Glutamatergic neuron (in vitro differentiated cells): ENCODE measurements at places on chromosomes 2 and 18.

DNA sequence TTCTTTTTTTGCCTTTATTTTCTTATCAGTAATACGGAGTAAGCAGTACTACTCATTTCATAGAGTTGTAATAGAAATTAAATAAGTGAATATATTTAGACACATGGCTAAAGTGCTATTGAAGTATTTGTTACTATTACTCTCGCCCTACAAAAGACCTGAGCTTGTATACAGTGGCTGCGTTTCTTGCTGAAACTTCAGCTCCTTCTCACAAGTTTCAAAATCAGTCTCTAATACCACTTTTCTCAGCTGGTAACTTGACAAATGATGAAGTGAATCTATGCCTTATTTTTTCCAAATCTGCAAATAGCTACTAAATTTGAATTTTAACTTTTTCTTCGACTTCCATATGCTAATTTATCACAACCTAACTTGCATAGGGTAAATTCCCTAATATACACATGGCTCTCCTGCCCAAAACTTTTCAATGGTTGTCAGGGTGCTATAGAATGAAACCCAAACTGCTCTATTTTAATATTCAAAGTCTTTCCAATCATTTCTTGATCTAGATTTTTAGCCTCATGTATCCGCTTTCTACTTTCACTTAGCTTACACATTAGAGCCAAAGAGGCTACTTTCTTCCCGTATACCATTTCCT, 347.8 kb upstream of the GULP1 start:
- H3K27ac ChIP-seq, result no peak overlapping the region
- no peak for DNase-seq
- no peak overlapping the region for H3K4me3 ChIP-seq
- no peaks in the 10 kb centered on the region for H3K27me3 ChIP-seq

GRCh38 chr2:139369423-139370409, 589.5 kb upstream of the NXPH2 start:
- H3K27me3 ChIP-seq, result no peaks in the 10 kb centered on the region
- H3K4me1 ChIP-seq, result peaks cover 9% of the 10 kb centered on the region
- DNase-seq, result no peak
- H3K4me3 ChIP-seq, result no peak overlapping the region
- no peaks in the 10 kb centered on the region for H3K36me3 ChIP-seq

DNA sequence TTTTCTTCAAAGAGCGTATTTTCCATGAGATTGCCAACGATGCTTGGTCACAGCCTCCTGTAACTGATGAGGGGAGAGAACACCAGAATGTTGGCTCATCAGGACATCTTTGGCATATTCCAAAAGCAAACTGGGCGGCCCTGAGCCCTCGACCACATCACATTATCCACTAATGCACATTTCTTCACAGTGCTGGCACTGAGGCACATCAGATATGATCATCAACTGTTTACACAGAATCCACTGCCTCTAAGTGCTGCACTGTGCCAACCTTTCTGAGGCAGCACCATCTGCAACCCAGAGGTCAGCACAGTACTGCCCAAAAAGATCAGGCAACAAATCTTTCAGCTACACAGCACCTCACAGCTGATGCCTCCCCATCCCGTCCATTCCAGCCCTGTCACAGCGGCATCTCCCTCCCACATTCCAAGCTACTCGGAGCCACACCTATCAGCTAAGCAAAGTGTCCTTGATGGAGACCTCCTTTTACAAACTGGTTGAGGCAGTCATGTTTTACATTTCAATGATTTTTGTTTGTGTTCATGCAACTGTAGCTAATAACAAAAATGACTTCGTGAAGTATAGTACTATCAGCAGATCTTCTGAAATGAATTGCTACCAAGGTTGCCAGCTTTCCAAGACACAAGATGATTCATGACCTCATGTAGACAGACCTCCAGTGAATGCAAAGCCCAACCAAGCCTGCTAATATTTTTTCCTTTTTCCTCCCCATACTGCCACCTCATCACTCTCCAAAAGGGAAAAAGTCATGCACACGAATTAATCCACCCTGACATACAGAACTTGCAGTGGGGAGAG, 32.3 kb downstream of the MYO5B start:
- no peak for DNase-seq
- H3K4me1 ChIP-seq, result peaks cover 5% of the 10 kb centered on the region
- H3K36me3 ChIP-seq, result no peaks in the 10 kb centered on the region
- H3K27me3 ChIP-seq, result peaks cover 6% of the 10 kb centered on the region
- H3K27ac ChIP-seq, result no peak overlapping the region

DNA sequence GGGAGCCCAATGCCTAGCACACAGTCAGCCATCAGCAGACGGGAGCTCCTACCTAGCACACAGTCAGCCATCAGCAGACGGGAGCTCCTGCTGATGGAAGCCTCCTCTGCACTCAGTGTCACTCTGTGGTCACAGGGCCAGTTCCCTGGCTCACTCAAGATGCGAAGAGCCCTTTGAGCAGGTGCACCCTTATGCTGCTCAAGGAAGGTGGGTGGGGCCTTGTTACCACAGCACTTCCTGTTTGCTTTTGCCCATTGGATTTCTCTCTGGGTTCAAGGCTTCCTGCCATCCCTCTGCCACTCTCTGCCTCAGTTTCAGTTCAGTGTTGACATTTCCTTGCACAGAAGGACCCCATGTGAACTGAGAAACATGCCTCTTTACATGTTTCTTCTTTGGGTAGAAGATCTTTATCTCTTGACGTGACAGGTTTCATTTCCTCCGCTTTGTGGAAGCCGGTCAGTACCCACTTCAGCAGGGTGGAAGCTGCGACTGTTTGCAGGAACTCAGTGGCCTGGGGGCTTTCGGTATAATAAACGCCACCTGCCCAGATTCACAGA, 11.6 kb downstream of the TRIB2 start:
- H3K4me1 ChIP-seq, result peaks cover 25% of the 10 kb centered on the region
- peaks cover 2% of the 10 kb centered on the region for H3K27me3 ChIP-seq
- DNase-seq, result no peak
- H3K27ac ChIP-seq, result peak overlapping the region; percentile 38
- H3K36me3 ChIP-seq, result peaks cover 29% of the 10 kb centered on the region

GRCh38 chr2:3480352-3481010, 38.9 kb downstream of the ADI1 start:
- H3K27ac ChIP-seq, result no peak overlapping the region
- peaks cover 3% of the 10 kb centered on the region for H3K27me3 ChIP-seq
- DNase-seq, result no peak
- H3K4me3 ChIP-seq, result no peak overlapping the region

DNA sequence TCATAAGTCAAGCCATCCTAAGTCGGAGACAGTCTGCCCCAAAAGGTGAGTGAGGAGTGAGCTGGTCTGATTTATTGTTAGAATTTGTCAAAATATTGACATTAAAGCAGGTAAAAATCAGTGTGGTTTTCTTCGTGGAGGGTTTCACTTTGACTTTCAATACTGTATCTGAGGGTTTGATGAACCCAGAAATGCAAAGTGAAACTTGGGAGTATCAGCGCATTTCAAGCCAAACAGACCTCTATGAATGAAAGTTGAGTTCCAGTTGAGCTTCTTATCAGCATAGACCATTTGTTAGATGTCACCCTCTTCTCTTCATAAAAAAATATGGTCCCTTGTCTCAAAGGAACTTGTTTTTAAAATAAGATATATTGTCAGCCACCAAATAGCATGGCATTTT, 21.7 kb upstream of the CXCR4 start:
- peaks cover 36% of the 10 kb centered on the region for H3K4me1 ChIP-seq
- no peak overlapping the region for H3K27ac ChIP-seq
- H3K27me3 ChIP-seq, result peaks cover 3% of the 10 kb centered on the region

DNA sequence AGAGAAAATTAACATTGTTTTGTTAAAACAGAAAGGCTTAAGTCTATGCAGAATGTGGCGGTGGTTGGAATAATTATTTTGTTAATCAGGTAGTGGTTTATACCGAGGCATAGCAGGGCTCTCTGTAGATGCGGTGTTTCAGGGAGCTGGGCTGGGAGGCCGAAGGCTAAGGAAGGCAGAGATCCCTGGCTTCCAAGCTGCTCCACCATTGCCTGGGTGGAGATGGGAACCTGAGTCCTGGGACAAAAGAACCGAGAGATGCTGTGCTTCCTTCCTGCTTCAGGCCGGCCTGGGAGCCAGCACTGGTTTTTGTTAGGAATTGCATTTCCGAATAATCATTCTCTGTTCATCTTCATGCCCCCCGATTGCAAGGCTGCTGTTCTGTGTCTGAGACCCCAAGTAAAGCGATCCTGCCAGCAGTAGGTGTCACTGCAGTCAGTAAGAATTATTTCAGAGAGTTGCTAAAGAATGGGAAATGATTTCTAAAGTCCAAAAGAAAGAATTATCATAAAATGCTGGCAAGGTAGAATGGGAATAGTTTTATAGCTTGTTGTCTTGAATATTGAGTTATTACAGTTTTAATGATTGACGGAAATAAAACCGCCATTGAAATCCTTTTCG, 824.9 kb downstream of the GALR1 start:
- no peaks in the 10 kb centered on the region for H3K36me3 ChIP-seq
- H3K27me3 ChIP-seq, result no peaks in the 10 kb centered on the region
- peaks cover 17% of the 10 kb centered on the region for H3K4me1 ChIP-seq
- DNase-seq, result no peak

GRCh38 chr2:164910101-164910899, 45.0 kb downstream of the SLC38A11 start:
- H3K36me3 ChIP-seq, result no peaks in the 10 kb centered on the region
- no peak overlapping the region for H3K4me3 ChIP-seq
- peaks cover 1% of the 10 kb centered on the region for H3K27me3 ChIP-seq

DNA sequence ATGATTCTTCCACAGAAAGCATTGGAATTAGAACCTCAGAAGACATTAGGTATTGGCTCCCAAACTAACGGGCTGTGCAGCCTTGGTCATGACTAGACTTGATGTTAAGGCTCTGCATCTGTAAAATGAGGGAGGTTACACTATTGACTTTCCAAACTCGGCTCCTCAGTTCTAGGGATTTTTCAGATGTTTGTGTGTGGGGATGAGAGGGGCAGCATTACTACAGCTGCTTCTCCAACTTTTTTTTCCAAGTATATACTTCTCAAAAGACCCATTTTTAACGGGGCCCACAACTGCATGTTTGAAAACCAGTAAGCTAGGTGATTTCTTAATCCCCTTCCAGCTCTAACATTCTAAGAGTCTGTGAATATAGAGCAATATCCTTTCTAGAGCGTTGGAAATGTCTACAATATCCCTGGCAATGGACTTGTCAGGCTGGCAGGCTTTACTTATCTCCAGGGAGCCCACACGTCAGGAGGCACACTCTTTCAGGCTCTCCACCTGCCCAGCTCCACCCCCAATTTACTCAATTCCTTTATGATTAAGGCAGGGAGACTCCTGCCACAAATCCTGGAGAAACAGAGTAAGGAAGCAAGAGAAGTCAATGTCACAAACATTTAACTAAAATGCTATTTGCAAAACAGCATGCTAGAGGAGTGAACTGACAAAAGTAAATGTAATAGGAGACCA, 844 bp upstream of the MPV17 start:
- no peak for DNase-seq
- H3K4me1 ChIP-seq, result no peaks in the 10 kb centered on the region
- H3K27me3 ChIP-seq, result peaks cover 2% of the 10 kb centered on the region

DNA sequence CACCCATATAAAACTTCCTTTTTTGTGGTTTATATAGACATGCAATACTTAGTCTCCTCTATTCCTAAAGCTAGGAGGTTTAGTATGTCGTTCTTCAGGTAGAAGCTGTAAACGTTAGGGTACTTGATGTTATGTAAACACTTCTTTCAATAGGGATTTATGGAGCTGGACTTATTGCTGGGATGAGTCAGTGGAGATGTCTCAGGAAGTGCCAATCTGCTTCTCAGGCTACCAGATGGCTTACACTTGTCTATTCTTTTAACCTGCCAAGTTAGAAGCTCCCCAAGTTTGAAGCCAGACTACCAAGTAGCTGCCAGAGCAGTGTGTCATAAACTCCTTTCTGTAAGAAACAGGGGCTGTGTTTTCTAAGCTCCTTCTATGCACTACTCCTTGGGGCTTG, 756.5 kb upstream of the LRRTM1 start:
- DNase-seq, result no peak
- no peak overlapping the region for H3K27ac ChIP-seq
- peaks cover 12% of the 10 kb centered on the region for H3K36me3 ChIP-seq
- H3K27me3 ChIP-seq, result no peaks in the 10 kb centered on the region
- no peaks in the 10 kb centered on the region for H3K4me1 ChIP-seq

GRCh38 chr2:46569061-46569560, 89.7 kb downstream of the TMEM247 start:
- peaks cover 25% of the 10 kb centered on the region for H3K4me1 ChIP-seq
- peak overlapping the region; percentile 48 for H3K27ac ChIP-seq
- DNase-seq, result no peak
- H3K36me3 ChIP-seq, result no peaks in the 10 kb centered on the region

- DNase-seq, result no peak
- no peak overlapping the region for H3K4me3 ChIP-seq
- no peak overlapping the region for H3K27ac ChIP-seq
- H3K4me1 ChIP-seq, result peaks cover 4% of the 10 kb centered on the region
- peaks cover 7% of the 10 kb centered on the region for H3K27me3 ChIP-seq
- H3K36me3 ChIP-seq, result peaks cover 17% of the 10 kb centered on the region
Observed at GRCh38 chr2:236847023-236847422, 238.7 kb upstream of the COPS8 start.

DNA sequence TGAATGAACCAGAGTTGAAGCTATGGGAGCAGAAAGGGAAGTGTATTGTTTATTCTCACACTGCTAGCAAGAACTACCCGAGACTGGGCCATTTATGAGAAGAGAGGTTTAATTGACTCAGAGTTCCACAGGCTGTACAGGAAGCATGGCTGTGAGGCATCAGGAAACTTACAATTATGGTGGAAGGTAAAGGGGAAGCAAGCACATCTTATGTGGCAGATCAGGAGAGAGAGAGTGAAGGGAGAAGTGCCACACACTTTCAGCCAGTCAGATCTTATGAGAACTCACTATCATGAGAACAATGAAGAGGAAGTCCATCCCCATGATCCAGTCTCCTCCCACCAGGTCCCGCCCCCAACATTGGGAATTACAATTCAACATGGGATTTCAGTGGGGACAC, 383.2 kb upstream of the SLC14A2 start:
- H3K36me3 ChIP-seq, result no peaks in the 10 kb centered on the region
- DNase-seq, result no peak
- no peak overlapping the region for H3K27ac ChIP-seq
- H3K4me1 ChIP-seq, result no peaks in the 10 kb centered on the region
- H3K4me3 ChIP-seq, result no peak overlapping the region
- no peaks in the 10 kb centered on the region for H3K27me3 ChIP-seq

GRCh38 chr2:222656526-222657446, 894 bp upstream of the FARSB start:
- DNase-seq, result peak; percentile 23
- peaks cover 6% of the 10 kb centered on the region for H3K27me3 ChIP-seq
- peak overlapping the region; percentile 98 for H3K4me3 ChIP-seq
- H3K27ac ChIP-seq, result peak overlapping the region; percentile 99

DNA sequence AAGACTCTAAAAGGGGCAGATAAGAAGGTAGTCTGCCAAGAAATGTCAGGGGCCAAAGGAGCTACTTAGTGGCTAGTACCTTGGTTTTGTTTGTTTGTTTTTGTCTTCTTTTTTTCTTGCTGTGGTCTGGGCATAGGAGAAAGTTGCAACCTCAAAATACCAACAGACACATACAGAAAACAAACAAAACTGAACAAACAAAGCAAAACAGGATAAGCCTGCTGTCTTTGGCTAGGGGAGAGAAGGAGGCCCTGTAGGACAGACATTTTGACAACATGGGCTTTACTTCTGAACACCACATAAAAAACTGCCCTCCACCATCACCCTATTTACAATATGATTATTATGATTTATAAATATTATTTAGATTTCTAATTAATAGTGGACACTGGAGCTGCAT, 460.8 kb downstream of the PTH2R start:
- no peaks in the 10 kb centered on the region for H3K27me3 ChIP-seq
- H3K27ac ChIP-seq, result no peak overlapping the region
- H3K4me1 ChIP-seq, result no peaks in the 10 kb centered on the region
- H3K4me3 ChIP-seq, result no peak overlapping the region
- no peak for DNase-seq
- H3K36me3 ChIP-seq, result no peaks in the 10 kb centered on the region
